ENCODE measurements at places on chromosomes 4 and X. TPM values are rescaled to one million over a fixed set of nuclear protein-coding genes. Genes with fewer than 3 reads are reported as not detected.

DNA sequence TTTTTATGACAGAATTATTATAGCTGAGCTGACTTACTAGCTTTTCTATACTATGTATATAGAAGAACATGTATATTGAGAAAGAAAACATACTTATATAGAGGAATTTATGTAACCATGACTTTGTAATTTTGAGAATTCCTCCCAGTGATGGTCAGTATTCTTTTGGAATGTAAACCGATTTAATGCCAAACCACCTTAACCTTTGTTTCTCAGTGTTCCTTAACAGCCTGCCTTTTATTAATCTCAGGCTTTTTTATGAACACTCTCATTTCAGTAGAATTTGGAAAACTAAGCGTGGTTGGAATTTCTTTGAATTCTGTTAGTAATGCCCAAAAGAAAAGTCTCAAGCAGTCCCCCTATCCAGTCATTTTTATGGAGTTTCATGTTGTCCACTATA, 47.0 kb downstream of the MOSPD2 start:
- no peak overlapping the region for H3K27ac ChIP-seq
- no peaks in the 10 kb centered on the region for H3K27me3 ChIP-seq
- H3K4me1 ChIP-seq, result peaks cover 18% of the 10 kb centered on the region

DNA sequence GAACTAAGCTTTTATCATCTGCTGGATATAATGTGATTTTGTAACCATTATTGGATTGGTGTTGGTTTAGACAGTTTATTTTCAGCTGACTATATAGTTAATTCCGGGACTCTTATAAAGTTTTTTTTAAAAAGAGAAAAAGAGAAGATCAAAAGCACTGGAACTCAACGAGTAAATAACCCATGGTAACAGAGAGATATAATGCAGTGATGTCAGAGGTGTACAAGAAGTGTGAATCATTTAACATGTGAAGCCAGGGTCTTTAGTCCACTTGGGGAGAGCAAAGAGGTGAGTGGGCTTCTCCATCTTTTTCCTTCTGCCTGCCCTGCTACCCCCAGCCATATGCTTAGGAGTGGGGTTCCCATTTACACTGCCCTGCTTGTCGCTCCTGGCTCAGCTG, 3.2 kb downstream of the TMEM165 start:
- no peak for DNase-seq
- H3K27ac ChIP-seq, result no peak overlapping the region
- H3K4me1 ChIP-seq, result peaks cover 40% of the 10 kb centered on the region
- peaks cover 40% of the 10 kb centered on the region for H3K36me3 ChIP-seq
- no peaks in the 10 kb centered on the region for H3K27me3 ChIP-seq

DNA sequence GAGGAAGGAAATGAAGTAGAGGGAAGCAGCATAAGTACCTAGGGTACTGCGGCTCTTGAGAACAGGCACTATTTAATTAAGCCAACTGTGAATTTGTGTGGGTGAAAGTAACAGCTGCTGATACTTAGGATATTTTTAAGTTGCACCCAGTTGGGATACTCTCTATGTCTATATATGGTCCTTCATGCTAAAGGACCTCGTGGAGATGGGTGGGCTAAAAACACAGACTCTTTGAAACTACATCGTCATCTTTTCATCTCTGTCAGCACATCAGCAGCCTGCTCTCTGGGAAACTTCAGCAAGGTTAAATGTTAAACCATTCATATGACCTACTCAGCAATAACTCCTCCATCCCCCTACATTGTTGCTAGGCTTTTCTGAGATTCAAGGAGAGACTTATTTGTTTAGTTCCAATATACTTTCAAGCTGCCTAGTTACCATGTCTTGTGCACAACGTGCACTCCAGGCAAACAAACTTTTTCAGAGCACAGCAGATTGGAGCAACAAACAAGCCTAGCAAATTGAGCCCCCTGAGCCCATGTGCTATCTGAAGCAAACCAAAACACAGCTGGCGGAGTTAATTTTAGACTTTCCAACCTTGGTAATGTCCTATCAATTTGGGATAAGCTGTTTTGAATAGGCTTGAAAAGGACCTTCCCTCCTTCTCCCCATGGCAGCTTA, 6.2 kb upstream of the MOB1B start:
- no peaks in the 10 kb centered on the region for H3K27me3 ChIP-seq
- H3K36me3 ChIP-seq, result no peaks in the 10 kb centered on the region
- H3K4me3 ChIP-seq, result no peak overlapping the region

DNA sequence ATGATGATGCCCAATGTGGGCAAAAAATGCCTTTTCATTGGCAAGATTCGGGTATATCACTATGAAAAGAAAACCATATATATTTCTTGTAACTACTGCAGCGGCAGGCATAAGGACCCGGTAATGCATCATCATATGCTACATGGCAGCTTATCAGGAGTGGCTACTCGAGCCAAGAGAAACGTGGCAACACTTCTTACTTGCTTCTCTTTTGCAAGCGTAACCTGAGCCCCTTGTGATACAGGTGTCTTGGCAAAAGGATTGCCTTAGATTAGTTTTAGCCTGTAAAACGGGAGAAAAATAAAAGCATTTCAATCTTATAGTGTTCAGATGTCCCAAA, 280.3 kb downstream of the SPRY1 start:
- H3K27ac ChIP-seq, result no peak overlapping the region
- no peaks in the 10 kb centered on the region for H3K4me1 ChIP-seq
- H3K27me3 ChIP-seq, result no peaks in the 10 kb centered on the region
- no peaks in the 10 kb centered on the region for H3K36me3 ChIP-seq
- no peak overlapping the region for H3K4me3 ChIP-seq
- no peak for DNase-seq

- H3K27ac ChIP-seq, result no peak overlapping the region
- DNase-seq, result no peak
- no peaks in the 10 kb centered on the region for H3K27me3 ChIP-seq
- no peaks in the 10 kb centered on the region for H3K4me1 ChIP-seq
- no peak overlapping the region for H3K4me3 ChIP-seq
These were observed 448.9 kb upstream of the PABPC4L start for GRCh38 chr4:134650461-134650860.

GRCh38 chr4:168825975-168826374, 184.1 kb downstream of the CBR4 start:
- H3K4me1 ChIP-seq, result peaks cover 3% of the 10 kb centered on the region
- no peak for DNase-seq
- no peaks in the 10 kb centered on the region for H3K36me3 ChIP-seq
- H3K27me3 ChIP-seq, result no peaks in the 10 kb centered on the region
- no peak overlapping the region for H3K4me3 ChIP-seq

DNA sequence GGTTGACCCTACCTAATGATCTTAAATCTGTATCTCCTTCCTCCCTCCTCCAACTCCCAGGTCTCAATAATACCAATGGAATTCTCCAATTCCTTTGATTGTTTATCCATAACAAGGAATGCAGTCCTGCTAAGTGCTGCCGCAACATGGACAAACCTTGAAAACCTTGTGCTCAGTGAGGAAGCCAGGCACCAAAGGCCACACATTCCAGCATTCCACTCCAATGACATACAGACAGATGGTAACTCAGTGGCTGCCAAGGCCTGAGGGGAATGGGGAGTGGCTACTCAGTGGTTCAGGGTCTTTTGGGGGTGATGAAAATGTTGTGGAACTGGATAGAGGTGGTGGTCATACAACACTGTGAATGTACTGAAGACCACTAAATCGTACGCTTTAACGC, 10.4 kb downstream of the HAUS7 start:
- H3K27me3 ChIP-seq, result no peaks in the 10 kb centered on the region
- H3K4me3 ChIP-seq, result no peak overlapping the region
- H3K27ac ChIP-seq, result no peak overlapping the region
- no peak for DNase-seq
- H3K4me1 ChIP-seq, result no peaks in the 10 kb centered on the region
- no peaks in the 10 kb centered on the region for H3K36me3 ChIP-seq

- no peak for DNase-seq
- no peak overlapping the region for H3K4me3 ChIP-seq
- H3K4me1 ChIP-seq, result no peaks in the 10 kb centered on the region
- no peak overlapping the region for H3K27ac ChIP-seq
- H3K36me3 ChIP-seq, result no peaks in the 10 kb centered on the region
These were observed 192.0 kb downstream of the SMIM20 start for GRCh38 chr4:26105815-26106699.

- peaks cover 3% of the 10 kb centered on the region for H3K4me1 ChIP-seq
- no peak overlapping the region for H3K27ac ChIP-seq
- H3K36me3 ChIP-seq, result no peaks in the 10 kb centered on the region
- no peak overlapping the region for H3K4me3 ChIP-seq
- no peak for DNase-seq
- no peaks in the 10 kb centered on the region for H3K27me3 ChIP-seq
These were observed 98.3 kb downstream of the BMPR1B start for GRCh38 chr4:94856030-94856429.

DNA sequence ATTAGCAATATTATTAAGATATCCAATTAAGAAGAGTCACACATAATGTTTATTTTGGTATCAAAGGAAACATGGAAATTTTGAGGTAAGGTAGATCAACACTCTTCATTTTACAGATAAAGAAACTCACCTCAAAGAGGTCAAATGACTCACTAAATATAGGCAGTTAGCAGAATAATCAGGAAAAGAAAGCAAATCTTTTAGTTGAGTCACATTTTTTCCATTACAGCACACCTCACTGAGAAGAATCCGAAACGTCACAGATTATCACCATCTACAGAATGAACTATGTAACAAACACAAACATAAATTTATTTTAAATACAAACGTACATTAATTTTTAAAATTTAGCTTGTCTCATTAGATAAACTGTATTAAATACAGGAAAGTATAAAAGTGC, 70.1 kb downstream of the TMEM47 start:
- H3K36me3 ChIP-seq, result no peaks in the 10 kb centered on the region
- H3K27me3 ChIP-seq, result no peaks in the 10 kb centered on the region
- DNase-seq, result no peak
- no peaks in the 10 kb centered on the region for H3K4me1 ChIP-seq
- H3K4me3 ChIP-seq, result no peak overlapping the region

- H3K36me3 ChIP-seq, result no peaks in the 10 kb centered on the region
- H3K27me3 ChIP-seq, result 0 out of 2 replicates have a peak, but pooled peaks cover 2% of the 10 kb centered on the region
These were observed 14.1 kb downstream of the INPP4B start for GRCh38 chr4:142832022-142832421.

DNA sequence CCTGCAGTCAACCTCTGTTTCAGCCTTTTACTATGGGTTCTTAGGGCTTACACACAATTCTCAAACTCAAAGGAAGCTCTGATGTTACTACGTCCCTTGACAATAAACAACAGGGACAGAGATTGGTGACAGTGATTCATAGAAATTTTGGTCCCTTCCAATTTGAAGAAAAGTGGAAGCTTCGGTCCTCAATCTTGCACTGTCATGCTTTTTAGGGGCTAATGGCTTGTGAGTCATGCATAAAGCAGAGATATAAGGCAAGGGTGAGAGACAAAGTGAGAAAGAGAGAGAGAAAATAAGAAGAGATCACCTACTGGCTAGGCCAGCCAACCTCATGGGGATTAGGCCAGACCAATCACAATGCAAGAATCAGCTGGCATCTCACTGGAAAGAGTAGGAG, 63.2 kb upstream of the STARD8 start:
- H3K4me1 ChIP-seq, result no peaks in the 10 kb centered on the region
- H3K36me3 ChIP-seq, result no peaks in the 10 kb centered on the region
- H3K27ac ChIP-seq, result no peak overlapping the region
- H3K27me3 ChIP-seq, result no peaks in the 10 kb centered on the region
- no peak for DNase-seq

GRCh38 chrX:107154787-107155620, 36.4 kb upstream of the RBM41 start:
- peak overlapping the region; percentile 39 for H3K4me3 ChIP-seq
- DNase-seq, result no peak
- H3K27ac ChIP-seq, result no peak overlapping the region

- no peaks in the 10 kb centered on the region for H3K4me1 ChIP-seq
- H3K36me3 ChIP-seq, result peaks cover 16% of the 10 kb centered on the region
- no peak for DNase-seq
- no peaks in the 10 kb centered on the region for H3K27me3 ChIP-seq
- H3K4me3 ChIP-seq, result no peak overlapping the region
- H3K27ac ChIP-seq, result no peak overlapping the region
These were observed 22.0 kb upstream of the MSANTD1 start for GRCh38 chr4:3226944-3227343.

GRCh38 chr4:148056879-148057278, 325.0 kb downstream of the ARHGAP10 start:
- no peaks in the 10 kb centered on the region for H3K36me3 ChIP-seq
- H3K4me3 ChIP-seq, result peak overlapping the region; percentile 37
- peaks cover 94% of the 10 kb centered on the region for H3K4me1 ChIP-seq
- H3K27me3 ChIP-seq, result no peaks in the 10 kb centered on the region
- peak overlapping the region; percentile 39 for H3K27ac ChIP-seq

GRCh38 chrX:73758250-73758649, 195.3 kb downstream of the CHIC1 start:
- H3K36me3 ChIP-seq, result no peaks in the 10 kb centered on the region
- no peak overlapping the region for H3K4me3 ChIP-seq
- H3K4me1 ChIP-seq, result peaks cover 18% of the 10 kb centered on the region

Gene AMBN
- not detected for total RNA-seq

Gene FAM47A
- not detected for total RNA-seq

Gene CPZ
- not detected for total RNA-seq

Gene P2RY10
- 1.3 TPM for total RNA-seq

Gene ADH1C
- total RNA-seq, result not detected

Gene ANTXR2
- not detected for total RNA-seq

Gene CXCL11
- total RNA-seq, result not detected

Gene ARMCX1
- not detected for total RNA-seq
